ENCODE measurements at places on chromosomes 11 and 22. TPM values are rescaled to one million over a fixed set of nuclear protein-coding genes. Genes with fewer than 3 reads are reported as not detected.
A peak's percentile ranks its signal among the peaks of the same experiment; 100 is the strongest.

TIMM10 gene
- 43.6 TPM for total RNA-seq

DNA sequence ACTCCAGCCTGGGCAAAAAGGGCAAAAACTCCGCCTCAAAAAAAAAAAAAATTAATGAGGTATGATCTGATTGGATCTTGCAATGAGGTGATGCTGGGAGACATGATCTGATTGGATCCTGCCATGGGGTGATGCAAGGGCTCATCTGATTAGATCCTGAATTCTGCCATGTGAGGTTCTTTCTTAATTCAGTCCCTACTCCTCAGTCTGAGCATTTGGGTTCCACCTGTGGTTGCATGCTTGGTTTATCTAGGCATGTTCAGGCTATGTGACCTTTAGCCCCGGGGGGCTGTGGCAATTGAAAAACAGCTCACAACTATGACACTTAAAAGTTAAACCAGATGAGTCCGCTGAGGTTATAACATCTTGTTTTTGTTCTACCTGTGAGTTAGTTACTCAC lies 4.8 kb upstream of the TRIM6 start:
- H3K27me3 ChIP-seq, result no peaks in the 10 kb centered on the region
- no peak for DNase-seq
- peaks cover 9% of the 10 kb centered on the region for H3K4me1 ChIP-seq
- H3K36me3 ChIP-seq, result no peaks in the 10 kb centered on the region

DNA sequence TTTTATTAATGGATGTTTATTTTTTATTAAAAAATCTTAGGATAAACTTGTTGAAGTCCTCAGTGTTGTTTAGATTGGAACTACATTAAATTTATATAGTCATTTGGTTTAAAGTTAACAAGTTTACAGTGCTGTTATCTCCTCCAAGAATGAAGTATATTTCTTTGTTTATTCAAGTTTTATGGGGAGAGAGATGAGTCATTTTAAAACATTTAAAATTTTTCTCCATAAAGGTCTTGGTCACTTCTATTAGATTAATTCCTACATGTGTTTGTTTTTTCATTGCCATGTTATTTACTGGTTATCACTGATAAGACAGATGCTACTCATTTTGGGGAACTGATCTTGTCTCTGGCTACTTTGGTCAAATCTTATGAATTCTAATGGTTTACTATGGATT lies 429.6 kb downstream of the METTL15 start:
- no peaks in the 10 kb centered on the region for H3K36me3 ChIP-seq
- H3K27me3 ChIP-seq, result no peaks in the 10 kb centered on the region
- H3K27ac ChIP-seq, result no peak overlapping the region
- no peak for DNase-seq

- no peaks in the 10 kb centered on the region for H3K27me3 ChIP-seq
- H3K4me1 ChIP-seq, result peaks cover 30% of the 10 kb centered on the region
- H3K27ac ChIP-seq, result no peak overlapping the region
- no peaks in the 10 kb centered on the region for H3K36me3 ChIP-seq
Measured at GRCh38 chr11:126140926-126141280, 70.5 kb downstream of the RPUSD4 start.

RASSF7 gene
- total RNA-seq, result 37.5 TPM

LIN7C gene
- 50.3 TPM for total RNA-seq

GRCh38 chr22:38802671-38803121 lies 8.8 kb upstream of the DNAL4 start:
- H3K27ac ChIP-seq, result no peak overlapping the region
- H3K27me3 ChIP-seq, result peaks cover 31% of the 10 kb centered on the region
- no peak for DNase-seq

LUZP2 gene
- total RNA-seq, result 0.23 TPM

GRCh38 chr11:88337987-88338668 lies 592 bp upstream of the CTSC start:
- H3K27me3 ChIP-seq, result no peaks in the 10 kb centered on the region
- peak overlapping the region; percentile 73 for H3K27ac ChIP-seq
- H3K4me3 ChIP-seq, result peak overlapping the region; percentile 72

DNA sequence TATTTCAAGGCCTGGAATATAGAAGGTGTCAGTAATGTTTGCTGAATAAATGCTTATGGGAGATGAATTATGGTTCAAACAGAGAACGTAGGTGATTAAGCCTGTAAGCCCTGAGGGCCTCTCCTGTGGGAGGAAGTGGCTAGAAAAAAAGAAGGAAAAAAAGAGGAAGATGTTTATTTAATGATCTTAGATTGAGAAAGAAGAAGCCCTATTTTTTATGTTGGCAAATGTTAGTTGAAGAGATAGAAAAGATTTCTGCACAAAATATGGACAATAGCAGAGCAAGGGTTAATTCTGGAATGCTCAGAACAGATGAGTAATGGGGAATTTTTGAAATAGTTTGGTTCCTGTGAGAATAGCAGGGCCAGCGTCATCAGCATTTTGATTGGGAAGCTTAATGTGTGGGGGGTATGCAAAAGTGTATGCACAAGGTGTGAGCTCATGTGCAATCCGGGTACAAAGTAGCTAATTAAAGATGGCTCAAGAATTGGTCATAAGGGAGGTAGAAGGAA lies 95.7 kb downstream of the TEAD1 start:
- H3K27ac ChIP-seq, result peak overlapping the region; percentile 5
- no peak overlapping the region for H3K4me3 ChIP-seq
- DNase-seq, result no peak
- no peaks in the 10 kb centered on the region for H3K36me3 ChIP-seq
- H3K4me1 ChIP-seq, result peaks cover 7% of the 10 kb centered on the region

GRCh38 chr11:9386901-9387300 lies 2.4 kb downstream of the IPO7 start:
- no peak overlapping the region for H3K4me3 ChIP-seq
- H3K27ac ChIP-seq, result no peak overlapping the region
- no peak for DNase-seq

GRCh38 chr11:27158456-27159334 lies 118.1 kb downstream of the BBOX1 start:
- no peak overlapping the region for H3K27ac ChIP-seq
- DNase-seq, result no peak
- no peaks in the 10 kb centered on the region for H3K27me3 ChIP-seq
- no peak overlapping the region for H3K4me3 ChIP-seq

MS4A14 gene
- 0.18 TPM for total RNA-seq

GUCY1A2 gene
- 0.19 TPM for total RNA-seq

DNA sequence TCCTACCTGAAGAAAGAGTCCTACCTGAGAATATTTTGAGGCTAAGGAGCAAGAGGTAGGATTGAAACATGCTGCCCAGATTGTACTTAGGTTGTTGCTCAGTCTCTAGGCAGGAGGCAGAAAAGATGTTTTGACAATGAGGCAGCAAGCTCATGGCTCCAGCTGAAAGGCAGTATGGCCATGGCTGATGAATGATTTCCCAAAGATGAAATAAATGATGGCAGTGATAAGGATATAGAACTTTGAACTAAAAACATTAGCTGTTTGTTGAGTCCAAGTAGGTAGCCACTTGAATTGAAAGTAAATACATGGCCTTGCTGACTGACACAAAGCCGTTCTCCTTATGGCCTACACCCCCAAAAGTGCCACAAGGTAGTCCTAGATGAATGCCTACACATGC lies 6.8 kb upstream of the NEU3 start:
- no peak overlapping the region for H3K4me3 ChIP-seq
- DNase-seq, result no peak
- peaks cover 44% of the 10 kb centered on the region for H3K36me3 ChIP-seq
- H3K27ac ChIP-seq, result no peak overlapping the region
- no peaks in the 10 kb centered on the region for H3K27me3 ChIP-seq
- no peaks in the 10 kb centered on the region for H3K4me1 ChIP-seq

DNA sequence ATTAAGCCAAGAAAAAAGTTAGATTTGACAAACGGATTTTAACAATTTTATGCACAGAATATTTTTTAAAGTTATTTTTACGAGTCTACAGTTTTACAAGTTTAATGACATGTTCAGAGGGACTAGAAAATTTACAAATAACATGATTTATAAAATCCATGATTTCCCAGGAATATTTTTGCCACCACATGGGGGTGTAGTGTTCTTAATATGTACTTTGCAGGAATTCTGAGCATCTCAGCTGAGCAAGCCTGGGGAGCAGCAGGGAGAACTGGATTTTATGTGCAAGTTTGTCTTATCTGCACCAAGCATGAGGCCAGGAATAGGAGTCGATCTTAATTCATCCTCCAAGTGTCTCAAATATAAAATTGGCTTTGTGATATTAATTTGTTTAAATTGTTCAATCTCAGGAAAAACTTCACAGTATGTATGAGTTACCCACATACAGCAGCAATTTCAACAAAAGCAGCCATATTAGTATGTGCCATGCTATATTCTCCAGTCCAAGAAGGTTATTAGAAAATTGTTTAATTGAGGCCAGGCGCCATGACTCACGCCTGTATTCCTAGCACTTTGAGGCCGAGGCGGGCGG lies 826.3 kb downstream of the DLG2 start:
- no peak overlapping the region for H3K27ac ChIP-seq
- no peak overlapping the region for H3K4me3 ChIP-seq

Measured in esophagus squamous epithelium (tissue), 5 donors.